Muscle of leg (tissue), 16 donors: ENCODE measurements at places on chromosomes 4 and X. TPM values are rescaled to one million over a fixed set of nuclear protein-coding genes. Genes with fewer than 3 reads are reported as not detected.

DNA sequence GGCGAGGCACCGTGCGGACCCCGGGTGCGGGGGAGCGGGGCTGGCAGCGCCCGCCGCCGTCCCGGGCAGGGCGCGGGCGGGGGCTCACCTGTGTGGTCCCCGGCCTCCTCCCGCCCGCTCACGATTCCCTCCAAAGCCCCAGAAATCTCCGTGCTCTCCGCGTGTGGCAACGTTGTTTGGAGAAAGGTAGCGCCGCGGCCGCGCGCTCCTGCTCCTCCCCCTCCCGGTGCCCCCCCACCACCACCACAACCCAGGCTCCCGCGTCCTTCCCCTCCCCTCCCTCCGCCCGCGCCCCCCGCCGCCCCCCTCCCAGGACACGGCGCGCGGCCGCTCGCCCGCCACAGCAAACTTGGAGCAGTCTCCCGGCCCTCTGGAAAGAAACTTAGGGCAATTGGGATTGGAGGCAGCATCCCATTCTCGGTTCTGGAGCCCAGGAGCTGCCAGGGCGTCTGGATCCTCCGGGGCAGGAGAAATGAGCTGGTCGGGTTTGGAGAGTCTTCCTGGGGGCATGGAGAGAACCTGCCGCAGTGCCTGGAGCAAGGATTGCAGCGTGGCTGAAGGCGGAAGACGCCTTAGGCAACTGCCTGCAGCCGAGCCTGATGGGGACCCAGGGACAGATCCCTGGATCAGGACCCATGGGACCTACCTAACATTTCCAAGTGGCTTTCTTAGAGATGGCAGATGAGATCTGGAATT lies 855 bp downstream of the KLF3 start:
- peak; percentile 84 for DNase-seq

DNA sequence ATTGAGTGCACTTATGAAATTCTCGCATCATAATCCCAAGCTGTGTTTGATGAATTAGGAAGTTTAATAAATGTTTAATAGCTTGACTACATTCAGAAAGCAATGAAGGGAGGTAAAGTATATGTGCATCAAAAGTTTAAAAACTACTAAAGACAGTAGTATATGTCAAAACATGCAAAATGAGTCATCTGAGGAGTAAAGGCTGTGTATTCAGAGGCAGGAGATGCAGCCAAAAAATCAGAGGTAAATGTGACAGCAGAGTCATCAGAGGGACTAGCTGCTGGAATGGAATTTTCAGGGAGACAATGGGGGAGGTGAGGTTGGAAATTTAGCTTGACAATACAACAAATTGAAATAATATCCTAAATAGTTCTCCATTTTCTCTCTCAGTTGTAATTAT lies 127.0 kb upstream of the FUNDC1 start:
- no peak for DNase-seq

GRCh38 chrX:49001521-49002090 lies 458 bp downstream of the GRIPAP1 start:
- peak; percentile 24 for DNase-seq

- DNase-seq = no peak
These were observed 72.4 kb downstream of the MAP9 start for GRCh38 chr4:155304375-155304774.

DNA sequence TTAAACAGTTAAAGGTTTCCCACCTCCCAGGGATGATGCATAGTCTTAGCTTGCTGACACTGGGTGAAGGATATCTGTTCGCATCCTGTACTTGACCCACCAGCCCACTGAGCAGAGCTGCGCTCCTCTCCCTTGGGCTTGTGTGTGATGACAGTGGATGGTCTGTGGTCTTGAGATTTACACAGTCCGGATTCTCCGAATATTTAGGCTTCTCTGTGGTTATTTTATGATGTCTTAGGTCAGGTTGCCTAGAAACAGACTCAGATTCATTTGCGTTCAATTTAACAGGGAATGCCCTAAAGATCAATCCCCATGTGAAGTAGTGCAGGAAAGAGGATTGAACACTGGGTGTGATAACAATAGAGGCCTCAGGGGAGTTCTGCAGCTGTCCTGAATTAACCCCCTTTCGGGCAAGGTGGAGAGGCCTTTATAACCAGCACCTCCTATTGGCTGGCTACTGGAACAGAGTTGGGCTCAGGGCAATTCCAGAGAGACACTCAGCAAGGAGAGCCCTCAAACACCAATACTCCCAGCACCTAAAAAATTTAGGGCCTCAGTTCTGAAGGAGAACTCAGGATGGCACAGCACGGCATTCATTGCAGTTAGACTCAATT lies 653.2 kb upstream of the GALNT7 start:
- no peak for DNase-seq

DNA sequence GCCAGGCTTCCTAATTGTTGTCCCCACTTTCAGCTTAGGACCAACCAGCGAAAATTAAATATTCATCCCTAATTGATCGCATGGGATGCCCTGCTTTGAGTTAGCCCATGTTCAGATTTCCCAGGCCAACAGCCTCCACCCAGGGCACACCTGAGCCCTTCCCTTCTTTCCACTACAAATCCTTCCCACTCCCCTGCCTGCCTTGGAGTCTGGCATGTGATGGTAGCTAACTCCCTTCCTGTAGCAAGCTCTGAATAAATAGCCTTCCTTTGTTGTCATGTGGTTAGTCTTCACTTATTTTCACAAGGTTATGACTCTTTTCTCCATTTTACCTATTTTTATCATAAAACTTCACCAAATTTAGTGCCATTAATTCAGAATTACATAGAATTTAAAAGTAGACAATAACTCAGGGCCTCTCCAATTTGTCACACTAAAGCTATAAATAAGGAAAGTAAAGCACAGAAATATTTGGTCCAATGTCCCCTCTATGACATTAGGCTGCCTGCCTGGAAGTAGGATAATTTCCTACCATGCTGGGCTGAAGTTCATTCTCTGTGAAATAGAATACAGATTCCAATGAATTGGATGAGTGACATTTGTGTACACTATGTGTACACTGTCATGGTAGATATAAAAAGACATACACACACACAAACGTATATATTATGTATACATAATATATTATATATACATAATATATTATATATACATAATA lies 166.4 kb upstream of the CPEB2 start:
- no peak for DNase-seq

- DNase-seq = peak; percentile 86
These were observed 448.3 kb upstream of the ZFP42 start for GRCh38 chr4:187547316-187547715.

DNA sequence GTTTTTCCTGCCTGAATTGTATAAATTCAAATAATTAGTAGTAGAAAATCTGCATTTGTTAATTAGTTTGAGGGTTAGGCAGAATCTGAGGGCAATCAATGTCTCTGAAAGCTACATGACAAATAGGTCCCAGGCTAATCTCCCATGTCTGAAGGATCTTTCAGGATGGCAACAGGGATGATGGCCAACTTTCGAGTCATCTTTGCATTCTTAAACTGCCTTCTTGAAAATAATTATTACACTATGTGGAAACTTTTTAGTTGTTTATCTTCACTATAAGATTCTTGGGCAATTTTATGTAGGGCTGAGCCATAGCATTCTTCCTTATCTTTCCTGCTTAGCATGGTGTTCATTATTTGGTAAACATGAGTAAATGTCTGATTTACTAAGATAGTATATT lies 490.3 kb upstream of the EPHA5 start:
- no peak for DNase-seq

DNA sequence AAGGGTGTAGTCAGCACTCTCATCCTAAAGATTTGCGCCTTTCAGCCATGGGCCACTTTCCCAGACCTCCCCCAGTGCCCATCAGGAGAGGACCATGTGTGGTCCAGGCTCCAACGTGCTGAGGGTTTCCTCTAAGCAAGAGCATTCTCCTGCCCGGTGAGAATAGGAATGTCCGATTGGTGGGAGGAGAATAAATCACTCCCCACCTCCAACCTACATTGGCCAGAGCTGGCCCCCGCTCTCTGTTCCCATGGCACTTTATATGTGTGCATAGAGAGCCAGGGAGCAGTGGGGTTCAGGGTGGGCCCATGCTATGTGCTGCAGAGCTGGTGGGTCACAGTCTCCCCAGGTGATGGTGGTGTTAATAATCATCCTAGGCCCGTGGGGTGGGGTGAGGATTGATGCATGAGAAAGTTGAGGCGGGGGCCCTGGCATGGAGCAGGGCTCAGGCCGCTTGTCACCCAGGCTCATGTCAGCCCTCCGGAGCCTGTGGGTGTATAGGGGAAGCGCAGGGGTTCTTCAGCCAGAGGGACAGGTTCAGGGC lies 6.8 kb upstream of the SORCS2 start:
- no peak for DNase-seq

- DNase-seq = peak; percentile 5
These were observed 538.2 kb downstream of the DMD start for GRCh38 chrX:32673193-32673592.

- no peak for DNase-seq
These were observed 165.8 kb upstream of the CYSLTR1 start for GRCh38 chrX:78493180-78493579.

DNA sequence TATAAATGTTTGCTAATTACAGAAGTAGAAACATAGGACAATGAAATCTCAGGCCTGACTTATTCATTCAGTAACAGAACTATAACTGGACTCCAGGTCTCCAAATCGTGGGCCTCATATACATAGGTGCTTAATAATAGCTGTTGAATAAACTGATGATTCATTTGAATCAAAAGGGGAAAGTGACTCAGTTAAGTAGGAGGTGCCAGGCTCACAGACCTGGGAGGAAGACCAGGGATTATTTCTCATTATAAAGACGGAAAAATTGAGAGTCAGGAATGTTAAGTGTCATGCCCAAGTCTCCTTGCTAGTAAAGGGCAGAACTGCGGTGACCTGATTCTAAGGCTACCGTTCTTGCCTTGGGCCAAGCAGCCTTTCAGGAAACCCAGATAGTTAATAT lies 131.5 kb downstream of the HS3ST1 start:
- no peak for DNase-seq

DNA sequence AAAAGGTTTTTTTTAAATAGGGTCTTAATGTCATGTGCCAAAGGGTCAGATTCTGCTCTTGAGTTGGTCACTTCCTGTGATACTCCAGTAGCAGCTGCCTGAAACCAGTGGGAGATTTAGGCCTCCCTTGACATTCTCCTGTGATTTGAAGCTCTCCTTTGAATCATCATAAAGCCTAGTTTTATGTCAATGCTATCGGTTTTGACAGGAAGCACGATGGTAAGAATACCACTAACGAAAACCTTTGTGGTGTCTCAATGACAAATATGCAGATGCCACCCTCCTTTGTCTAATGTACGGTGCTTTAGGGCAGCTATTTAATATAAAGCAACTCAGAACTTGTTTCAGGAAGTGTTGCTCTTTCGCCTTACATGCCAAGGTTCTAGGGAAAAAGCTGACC lies 44.2 kb downstream of the CCNI start:
- no peak for DNase-seq

GRCh38 chrX:123749643-123750042 lies 16.8 kb upstream of the THOC2 start:
- peak; percentile 25 for DNase-seq

GRCh38 chr4:87088186-87088585 lies 132.2 kb downstream of the KLHL8 start:
- DNase-seq = no peak

- DNase-seq = peak; percentile 91
These were observed 531 bp downstream of the CAMK2D start for GRCh38 chr4:113760795-113761619.

- peak; percentile 43 for DNase-seq
These were observed 39.0 kb downstream of the ENPEP start for GRCh38 chr4:110514889-110515479.

GRCh38 chrX:153569475-153569874 lies 29.5 kb downstream of the CCNQ start:
- DNase-seq = no peak

GRCh38 chr4:62455871-62456270 lies 1255.7 kb downstream of the ADGRL3 start:
- DNase-seq = no peak

GRCh38 chr4:121150486-121150885 lies 13.6 kb downstream of the TNIP3 start:
- no peak for DNase-seq

The SEL1L3 gene
- total RNA-seq = 15.3 TPM

The SH3D19 gene
- 29.3 TPM for total RNA-seq

The CORIN gene
- total RNA-seq = 1.0 TPM

The SSX2 gene
- not detected for total RNA-seq

The PSAPL1 gene
- total RNA-seq = not detected

The ZNF41 gene
- 13.1 TPM for total RNA-seq

The GLOD5 gene
- total RNA-seq = not detected

The UBA1 gene
- total RNA-seq = 73.7 TPM

The BEX3 gene
- 158 TPM for total RNA-seq
